ENCODE measurements at places on chromosomes 1 and 21.

DNA sequence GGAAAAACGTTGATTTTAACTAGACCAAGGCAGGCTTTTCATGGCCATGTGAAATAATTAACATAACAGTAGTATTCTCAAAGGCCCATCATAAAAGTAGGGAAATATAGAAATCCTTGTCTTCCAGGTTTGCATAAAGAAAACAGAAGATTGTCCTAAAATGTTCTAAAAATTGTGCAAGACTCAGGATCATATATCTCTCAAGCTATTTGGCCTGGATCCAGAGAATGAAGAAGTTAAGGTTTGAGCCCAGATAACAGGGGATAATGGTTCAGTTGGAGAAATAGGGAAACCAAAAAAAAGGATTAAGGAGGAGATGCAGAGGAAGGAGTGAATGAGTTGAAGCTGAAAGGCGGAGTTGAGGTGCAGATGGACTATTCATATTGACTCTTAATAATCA lies 555.5 kb upstream of the NR5A2 start:
- DNase-seq, result no peak

GRCh38 chr1:29793101-29793546 lies 556.8 kb downstream of the PTPRU start:
- peak; percentile 28 for DNase-seq

DNA sequence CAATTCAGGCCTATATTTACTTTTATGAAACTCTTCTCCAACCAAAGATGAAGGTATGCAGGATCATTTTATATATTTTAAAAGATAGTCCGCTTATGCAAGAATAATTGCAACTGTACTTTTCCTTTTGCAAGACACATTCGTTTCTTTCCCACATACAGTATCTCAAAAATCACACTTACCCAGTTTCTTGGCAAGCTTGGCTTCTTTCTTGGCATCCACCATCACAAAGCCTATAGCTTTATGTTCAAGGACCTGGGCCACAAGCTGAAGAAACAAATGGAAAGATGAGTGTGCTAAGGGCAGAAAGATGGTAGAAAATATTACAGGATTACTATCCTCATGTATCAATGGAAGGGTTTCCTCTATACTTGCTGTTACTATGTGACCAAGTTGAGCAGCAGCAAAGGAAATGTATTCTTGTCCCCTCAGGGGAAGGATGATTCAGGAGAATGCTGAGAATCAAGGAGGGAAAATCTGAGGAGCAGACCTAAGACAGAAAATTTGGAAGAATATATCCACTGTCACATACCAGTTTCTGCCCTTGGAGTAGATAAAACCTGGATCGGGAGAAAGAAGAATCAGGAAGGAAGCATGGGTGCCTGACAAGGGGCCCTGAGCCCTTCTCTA lies 23.8 kb downstream of the CASQ2 start:
- no peak for DNase-seq

DNA sequence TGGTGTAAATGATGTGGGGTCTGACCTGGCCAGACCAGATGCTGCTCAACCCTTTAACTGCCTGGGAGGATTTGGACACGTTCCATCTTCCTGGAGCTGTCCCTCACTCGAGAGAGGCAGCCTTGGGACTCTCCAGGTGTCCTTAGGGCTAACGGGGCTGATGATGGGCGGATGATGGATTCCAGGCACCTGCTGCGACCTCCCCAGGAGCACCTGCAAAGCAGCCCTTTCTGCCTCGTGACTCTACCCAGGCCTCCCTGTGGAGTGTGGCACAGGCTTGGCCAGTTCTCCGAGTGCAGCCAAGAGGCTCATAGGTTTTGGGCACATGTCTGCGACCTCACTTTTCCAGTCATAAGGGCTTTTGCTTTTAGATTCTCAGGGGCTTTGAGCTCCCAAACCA lies 12.3 kb upstream of the TRIM17 start:
- no peak for DNase-seq

GRCh38 chr1:44547837-44548236 lies 126.4 kb downstream of the TMEM53 start:
- DNase-seq, result no peak

DNA sequence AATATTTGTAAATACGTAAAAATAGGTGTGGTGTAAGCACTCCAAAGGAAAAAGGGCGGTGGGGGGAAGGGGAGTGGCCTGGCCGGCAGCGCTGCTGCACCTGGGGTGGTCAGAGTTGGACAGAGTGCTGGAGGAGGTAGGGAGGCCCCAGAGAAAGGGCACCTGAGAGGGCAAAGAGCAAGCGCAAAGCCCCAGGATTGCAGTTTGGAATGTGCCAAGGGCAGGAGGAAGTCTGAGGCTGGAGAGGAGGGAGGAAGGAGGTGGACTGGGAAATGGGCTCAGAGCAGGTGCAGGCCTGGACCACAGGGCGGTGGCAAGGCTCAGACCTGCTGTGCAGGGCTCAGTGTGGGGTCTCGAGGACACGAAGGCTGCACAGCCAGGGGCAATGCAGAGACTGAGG lies 30.6 kb downstream of the LDLRAP1 start:
- DNase-seq, result no peak

DNA sequence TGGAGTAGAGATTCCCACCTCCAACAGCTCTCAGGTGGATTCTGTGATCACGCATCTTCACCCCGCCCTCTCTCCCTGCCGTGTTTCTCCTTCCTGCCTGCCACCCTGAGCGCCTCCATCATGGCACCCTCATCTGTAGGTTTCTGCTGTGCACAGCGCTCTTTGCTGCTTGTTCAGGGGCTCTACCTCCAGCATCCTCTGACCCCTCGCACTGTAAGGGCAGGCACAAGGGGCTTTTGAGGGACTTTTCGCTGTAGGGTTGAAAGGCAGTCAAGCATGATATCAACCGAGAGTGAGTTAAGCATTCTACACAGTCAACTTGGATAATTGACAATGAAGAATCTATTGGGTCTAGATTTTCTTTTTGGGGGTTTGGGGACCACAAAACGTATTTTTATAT lies 99.1 kb upstream of the GREM2 start:
- DNase-seq, result no peak

DNA sequence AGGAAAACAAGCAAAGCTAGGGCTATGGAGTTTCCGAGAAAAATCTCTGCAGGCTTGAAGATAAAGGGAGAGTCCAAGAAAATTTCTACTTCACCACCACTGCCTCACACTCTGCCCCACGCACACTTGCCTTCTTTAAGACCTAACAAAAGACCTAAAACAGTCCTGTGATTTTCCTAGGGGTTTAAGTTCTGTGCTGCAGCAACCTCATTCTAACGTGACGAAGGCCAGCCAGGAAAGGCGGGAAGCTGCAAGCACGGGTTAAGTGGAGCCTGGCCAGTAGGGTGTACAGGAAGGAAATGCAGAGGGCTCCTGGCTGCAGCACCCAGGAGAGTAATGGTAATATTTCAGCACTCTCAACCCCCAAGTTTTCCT lies 1.5 kb downstream of the SPATA6 start:
- no peak for DNase-seq

GRCh38 chr1:229836324-229836723 lies 210.3 kb downstream of the URB2 start:
- no peak for DNase-seq

- DNase-seq, result no peak
Measured at GRCh38 chr1:29805122-29805895, 569.0 kb downstream of the PTPRU start.

DNA sequence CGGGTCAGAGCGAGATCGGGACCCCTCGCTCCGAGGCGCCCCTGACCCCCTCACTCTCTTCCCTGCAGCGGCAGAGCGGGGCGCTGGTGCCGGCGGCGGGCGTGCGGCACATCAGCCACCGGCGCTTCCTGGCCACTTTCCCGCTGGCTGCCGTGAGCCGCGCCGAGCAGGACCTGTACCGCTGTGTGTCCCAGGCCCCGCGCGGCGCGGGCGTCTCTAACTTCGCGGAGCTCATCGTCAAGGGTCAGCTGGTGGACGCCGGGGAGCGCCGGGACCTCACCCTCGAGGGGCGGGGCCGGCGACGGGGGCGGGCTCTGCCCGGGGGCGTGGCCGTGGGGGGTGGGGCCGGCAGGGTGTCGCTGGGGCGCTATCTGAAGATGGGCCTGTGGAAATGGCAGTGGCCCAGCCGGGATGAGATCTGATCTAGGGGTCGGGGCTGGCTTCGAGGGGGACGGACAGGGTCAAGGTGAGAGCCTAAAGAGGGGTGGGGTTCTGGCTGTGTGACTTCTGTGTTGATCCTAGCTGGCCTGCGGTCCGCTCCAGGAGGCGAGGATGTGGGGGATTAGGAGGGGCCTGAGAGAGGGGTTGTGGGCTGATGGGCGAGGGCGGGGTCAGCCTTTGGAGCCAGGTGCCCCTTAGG lies 23.6 kb downstream of the PTPRU start:
- peak; percentile 44 for DNase-seq

- DNase-seq, result no peak
Measured at GRCh38 chr1:201346337-201346939, 31.0 kb downstream of the TNNT2 start.

- DNase-seq, result no peak
Measured at GRCh38 chr21:46079352-46080170, 18.4 kb upstream of the COL6A2 start.

DNA sequence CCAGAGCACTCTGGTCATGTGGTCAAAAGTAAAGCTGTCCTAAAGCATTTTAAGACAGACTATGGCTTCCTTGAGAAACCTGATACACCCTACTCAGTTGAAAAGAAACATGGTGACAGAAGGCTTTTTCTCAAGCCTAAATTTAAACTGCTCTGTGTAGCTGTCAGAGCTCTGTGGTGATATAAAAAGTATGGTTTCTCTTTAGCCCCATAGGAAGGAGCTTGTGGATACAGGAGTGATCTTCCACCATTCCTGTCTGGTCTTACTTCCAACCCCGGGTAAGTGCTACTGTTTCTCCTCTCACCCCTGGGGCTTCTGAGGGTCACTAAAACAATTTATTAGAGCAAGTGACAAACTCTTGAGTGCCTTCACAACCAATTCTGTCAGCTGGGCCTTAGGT lies 8.5 kb downstream of the TP53BP2 start:
- DNase-seq, result no peak

DNA sequence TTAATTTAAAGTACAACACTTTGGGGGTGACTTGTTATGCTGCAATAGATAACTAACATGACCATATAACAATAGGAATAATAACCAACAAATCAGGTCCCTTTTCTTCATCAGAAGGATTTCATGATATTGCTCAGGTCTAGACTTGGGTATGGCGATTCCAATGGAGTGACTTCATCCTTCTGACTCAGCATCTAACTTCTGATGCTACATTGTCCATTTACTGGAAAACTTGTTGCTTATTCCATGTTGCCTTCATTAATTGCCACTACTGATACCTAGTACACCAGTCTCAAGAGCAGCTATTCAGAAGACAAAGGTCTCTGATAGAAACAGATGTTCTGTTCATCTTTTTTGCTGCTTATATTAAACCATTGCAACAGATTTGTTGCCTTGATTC lies 324.3 kb downstream of the TGFB2 start:
- no peak for DNase-seq

DNA sequence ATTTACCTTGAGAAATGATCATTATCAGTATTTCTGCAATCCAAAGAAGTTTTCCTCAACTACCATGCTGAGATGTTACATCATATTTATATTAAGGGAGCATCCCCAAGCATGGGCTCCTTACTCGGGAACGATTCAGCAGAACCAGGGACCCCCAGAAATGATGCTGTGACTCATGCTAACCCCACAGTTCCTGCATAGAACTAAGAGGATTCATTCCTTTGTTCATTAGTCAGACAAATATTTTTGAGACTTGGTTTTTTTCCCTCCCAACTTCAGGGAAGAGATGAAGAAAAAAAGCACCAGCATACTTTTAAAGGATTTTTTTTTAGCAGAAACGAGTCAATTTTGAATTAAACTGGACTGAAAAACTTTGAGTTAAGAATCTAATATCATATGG lies 49.2 kb upstream of the COL24A1 start:
- no peak for DNase-seq

DNA sequence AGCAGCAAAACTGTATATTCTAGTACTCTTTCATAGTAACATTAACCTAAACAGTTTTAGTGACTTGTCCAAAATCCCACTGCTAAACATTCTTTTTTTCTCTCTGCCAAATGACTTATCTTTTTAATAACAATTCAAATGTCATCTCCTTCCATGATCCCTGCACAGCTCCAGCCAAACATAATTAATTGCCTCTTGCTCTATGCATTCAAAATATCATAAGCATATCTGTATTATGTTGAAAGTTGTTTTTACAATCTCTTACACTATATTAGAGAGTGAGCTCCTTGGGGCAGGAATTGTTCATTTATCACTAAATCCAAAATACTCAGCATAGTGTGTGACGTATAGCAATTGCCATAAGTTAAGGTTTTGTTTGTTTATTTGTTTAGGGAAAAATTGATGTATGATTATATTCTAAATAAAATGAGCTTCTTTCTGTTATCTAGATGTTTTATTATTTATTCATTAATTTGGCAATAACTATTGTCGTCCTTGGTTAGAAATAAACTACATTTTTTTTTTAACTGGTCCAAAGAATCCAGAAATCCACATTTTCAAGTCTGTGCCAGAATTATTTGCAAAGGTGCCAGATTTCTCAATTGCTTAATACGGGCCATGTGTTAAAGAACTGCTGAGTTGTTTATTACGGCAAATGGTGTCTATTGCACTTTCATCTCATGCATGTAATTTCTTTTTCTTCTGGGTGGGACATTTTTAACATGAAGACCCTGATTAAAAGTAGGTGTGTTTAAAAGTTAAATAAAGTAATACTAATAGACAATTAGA lies 577.2 kb upstream of the ZRANB2 start:
- no peak for DNase-seq

GRCh38 chr1:212743901-212744475 lies 44.3 kb upstream of the BATF3 start:
- peak; percentile 41 for DNase-seq

GRCh38 chr21:45979651-45980050 lies 1.9 kb upstream of the COL6A1 start:
- DNase-seq, result no peak

DNA sequence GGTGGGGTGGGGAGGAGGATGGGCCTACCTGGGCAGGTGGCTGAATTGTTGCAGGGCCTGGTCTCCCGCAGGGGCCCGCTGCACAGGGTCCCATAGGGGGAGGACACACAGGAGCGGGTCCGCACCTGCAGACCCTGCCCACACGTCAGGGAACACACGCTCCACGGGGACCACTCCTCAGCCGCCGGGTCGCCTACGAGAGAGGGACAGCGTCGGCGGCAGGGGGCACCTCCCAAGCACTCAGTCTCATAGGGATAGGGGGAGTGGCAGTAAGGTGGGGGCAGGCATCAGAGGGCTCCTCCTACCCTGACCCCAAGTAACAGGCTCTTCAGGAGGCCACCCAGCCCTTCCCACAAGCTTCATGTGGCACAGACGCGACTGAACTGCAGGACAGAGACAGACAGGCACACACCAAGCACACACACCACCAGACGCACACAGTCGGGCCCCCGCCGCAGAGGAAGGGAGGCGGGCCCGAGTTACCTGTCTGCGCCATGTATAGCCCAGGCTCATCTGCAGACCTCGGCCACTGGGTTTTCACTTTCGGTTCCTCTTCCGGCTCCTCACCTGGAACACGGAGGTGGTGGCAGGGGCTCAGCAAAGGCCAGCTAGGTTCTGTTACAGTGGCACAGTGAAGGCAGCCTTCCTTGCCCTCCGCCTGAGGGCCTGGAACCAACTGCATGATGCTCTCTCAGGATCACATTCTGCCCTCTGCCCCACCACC lies 19.8 kb downstream of the ADGRB2 start:
- no peak for DNase-seq

GRCh38 chr21:37139902-37140301 lies 66.8 kb downstream of the TTC3 start:
- DNase-seq, result no peak

Data from CD4-positive, alpha-beta T cell treated with Interleukin-6 for 4 hours (primary cell).